Activated T-helper 1 cell treated with anti-CD3 and anti-CD28 coated beads, Interleukin-12 subunit alpha, Interleukin-12 subunit beta, Interleukin-2, Interleukin-4 antibody, amounts not matched to agents 30 ng/mL and 10 ng/mL and 1 ng/mL, durations not matched to agents 14 hours and 24 hours and 36 hours (primary cell): ENCODE measurements at places on chromosomes 4 and X.

GRCh38 chr4:182914357-182914756, 2.8 kb downstream of the DCTD start:
- no peak for DNase-seq

DNA sequence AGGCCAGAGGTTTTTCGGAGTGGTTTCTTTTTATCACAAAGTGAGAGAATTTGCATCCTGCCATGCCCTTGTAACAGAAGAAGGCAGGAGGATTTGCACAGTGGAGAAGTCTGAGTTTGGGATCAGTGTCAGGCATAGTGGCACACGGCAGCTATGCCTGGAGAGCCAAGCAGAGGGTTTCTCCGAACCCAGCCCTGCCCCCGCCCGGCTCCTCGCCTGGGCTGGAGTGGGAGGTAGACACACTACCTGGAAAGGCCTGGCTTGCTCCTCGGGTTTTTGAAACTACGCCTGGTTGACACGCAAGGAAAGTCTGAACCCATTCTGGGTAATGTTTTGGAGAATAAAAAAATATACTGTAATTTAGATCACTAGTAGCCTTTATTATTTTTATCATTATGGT, 1653.6 kb upstream of the TENM3 start:
- no peak for DNase-seq

DNA sequence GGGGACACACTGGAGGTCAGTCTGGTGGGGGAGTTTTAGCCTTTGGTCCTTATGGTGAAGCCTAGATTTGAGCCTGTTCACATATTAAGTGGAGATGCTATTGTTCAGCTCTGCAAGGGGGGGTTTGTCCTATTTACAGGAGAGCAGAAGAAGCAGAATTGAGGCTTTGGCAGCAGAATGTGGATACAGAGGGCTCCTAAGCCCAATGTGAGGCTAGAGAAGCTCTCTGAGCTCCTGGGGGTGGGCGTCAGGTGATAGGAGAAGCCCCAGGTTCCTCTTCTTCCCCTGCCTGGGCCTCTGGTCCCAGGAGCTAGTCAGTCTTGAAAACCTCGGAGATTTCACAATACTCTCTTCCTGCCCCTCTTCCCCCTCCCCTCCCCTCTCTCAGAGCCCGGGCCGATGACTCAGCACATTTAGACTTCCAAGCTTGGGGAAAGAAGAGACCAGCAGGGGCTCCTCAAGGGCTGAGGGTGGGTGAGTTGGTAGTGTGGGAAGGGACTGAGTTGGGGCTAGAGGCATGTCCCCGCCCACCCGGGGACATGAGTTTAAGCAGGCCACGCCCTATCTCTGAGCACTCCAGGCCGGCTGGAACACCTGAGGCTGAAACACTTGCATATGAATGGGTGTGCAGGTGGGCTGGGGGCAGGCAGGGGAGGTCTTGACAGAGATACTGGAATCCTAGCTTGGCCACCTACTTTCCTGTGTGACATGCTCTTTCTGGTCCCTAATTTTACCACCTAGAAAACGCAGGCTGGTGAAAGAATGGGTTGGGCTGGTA, 3.4 kb downstream of the TFE3 start:
- peak; percentile 33 for DNase-seq

GRCh38 chr4:122045533-122045932, 93.7 kb upstream of the TRPC3 start:
- no peak for DNase-seq

GRCh38 chr4:34198966-34199365, 2045.3 kb downstream of the ARAP2 start:
- no peak for DNase-seq
